A549 treated with Mapracorat at 1 μM for 4 hours (cell line): ENCODE measurements at places on chromosomes 2 and 18. TPM values are rescaled to one million over a fixed set of nuclear protein-coding genes. Genes with fewer than 3 reads are reported as not detected.

The ZNF892 gene
- 0.25 to 0.59 TPM (median 0.35 TPM) in 5 replicates for total RNA-seq

The LRRC30 gene
- total RNA-seq = not detected in 5 replicates

The NR4A2 gene
- 1.4 to 3.0 TPM (median 2.1 TPM) in 5 replicates for total RNA-seq

The SULT1C4 gene
- total RNA-seq = not detected in 5 replicates

The DNAH6 gene
- 0.02 to 0.12 TPM (median 0.05 TPM) in 5 replicates for total RNA-seq

The ITGA4 gene
- 1.2 to 2.5 TPM (median 1.8 TPM) in 5 replicates for total RNA-seq

The IL1RN gene
- total RNA-seq = 0.13 to 0.53 TPM (median 0.37 TPM) in 5 replicates
